ENCODE measurements at places on chromosomes 3 and 15.

- no peak for DNase-seq
These were observed 817.0 kb downstream of the TUSC7 start for GRCh38 chr3:117526470-117527079.

DNA sequence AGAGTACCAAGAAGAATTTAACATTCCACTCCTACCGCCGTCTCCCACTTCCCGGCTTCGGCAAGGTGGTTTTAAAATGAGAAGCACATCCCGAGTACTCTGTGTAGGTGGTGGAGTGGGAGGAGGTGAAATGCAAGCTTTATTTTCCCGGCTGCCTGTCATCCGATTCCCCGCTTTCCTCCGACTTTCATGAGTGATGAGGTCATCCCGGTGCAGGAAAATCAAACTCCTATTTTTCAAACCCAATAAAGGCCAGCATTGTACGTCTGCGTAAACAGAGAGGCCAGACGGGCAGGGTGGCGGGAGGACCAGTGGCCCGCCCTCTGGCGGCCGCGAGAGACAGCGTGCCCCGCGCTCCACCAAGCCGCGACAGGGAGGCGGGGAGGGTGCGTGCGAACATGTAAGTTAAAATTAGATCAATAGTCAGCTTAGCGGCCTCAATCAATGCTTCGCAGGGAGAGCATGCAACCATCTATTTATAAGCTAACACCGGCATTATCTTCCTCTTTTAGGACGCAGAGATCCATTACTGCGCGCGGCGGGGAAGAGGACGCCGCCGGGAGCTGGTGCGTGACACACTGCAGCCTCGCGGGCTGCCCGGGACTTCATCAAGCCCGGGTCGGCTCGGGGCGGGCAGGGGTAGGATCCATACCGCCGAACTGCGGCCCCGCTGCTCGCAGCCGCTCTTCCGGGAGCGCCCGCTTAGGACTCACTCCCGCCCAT lies 163.3 kb downstream of the CD47 start:
- peak; percentile 44 for DNase-seq

GRCh38 chr3:128296469-128297251 lies 143.4 kb downstream of the EEFSEC start:
- no peak for DNase-seq

DNA sequence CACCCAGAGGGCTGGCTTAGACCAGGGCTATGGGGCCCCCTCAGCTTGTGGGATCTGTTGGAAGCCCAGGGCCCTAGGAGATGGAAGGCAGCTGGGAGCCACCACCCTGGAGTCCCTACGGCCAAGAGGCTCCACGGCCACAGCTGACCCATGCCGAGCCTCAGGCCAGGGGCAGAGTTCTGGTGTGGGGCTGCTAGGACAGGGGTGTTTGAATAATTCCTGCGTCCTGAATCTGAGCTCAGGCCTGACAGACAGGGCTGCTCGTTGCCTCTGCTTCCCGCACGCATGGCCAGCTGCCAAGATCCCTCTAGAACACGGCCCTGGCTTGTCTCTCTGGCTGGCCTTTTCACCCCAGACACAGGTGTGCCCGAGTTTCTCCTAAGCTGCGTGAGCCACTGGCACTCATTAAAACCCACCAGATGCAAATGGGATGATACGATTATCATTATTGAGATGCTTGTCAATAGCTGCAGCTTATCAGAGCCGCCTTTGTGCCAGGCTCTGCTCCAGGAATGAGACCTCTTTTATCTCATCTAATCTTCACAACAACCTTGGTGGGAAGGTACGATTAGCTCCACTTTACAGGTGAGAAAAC lies 70.2 kb downstream of the EFCAB12 start:
- DNase-seq = no peak

GRCh38 chr3:8266730-8267131 lies 234.9 kb upstream of the LMCD1 start:
- no peak for DNase-seq

DNA sequence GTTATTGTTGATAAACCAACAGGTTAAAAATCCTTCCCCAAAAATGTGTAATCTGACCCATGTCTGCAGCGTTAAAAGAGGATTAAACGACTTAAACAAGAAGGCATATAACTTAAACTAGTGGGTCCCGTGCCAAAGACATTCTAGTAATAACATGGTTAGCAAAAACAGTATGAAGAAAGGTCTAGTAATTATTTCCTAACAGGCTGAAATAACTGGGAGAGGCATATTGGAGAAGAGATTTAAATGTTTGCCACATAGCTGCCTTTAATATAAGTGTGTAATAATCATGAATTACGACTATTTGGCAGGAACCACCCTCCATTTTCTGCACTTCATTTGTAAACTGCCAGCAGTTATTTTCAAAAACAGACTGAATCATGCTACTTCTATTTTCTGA lies 67.7 kb upstream of the CSPG5 start:
- no peak for DNase-seq

DNA sequence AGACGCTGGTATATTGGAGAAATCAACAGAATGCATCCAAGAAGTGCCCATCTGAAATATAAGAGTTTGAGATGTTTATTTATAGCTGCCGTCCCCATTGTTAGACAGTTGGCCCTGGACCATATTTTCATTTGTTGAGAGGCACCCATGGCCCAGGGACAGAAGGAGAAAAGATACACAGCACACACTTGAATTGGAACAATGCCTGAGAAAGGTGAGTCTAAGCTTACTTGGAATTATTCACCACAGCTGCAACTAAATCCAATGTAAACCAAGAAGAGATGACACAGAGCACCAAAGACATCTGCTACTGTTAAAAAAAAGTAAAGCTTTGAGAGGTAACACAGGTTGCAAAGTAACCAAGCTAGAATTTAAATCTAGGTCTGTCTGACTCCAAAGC lies 525.5 kb upstream of the NAALADL2 start:
- DNase-seq = no peak

GRCh38 chr15:97728791-97729190 lies 231.7 kb upstream of the ARRDC4 start:
- DNase-seq = no peak

DNA sequence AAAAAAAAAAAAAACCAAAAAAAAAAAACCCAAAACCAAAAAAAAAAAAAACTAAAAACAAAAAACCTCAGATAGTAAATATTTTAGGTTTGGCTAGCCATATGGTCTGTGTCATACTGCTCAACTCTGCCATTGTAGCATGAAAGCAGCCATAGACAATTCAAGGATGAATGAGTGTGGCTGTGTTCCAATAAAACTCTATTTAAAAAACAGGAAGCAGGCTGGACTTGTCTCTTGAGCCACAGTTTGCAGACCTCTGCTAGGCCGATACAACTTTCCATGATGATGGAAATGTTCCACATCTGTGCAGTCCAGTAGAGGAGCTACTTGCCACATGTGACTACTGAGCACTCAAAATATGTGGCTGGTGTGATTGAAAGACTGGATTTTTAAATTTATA lies 11.1 kb downstream of the EFCAB12 start:
- DNase-seq = no peak

DNA sequence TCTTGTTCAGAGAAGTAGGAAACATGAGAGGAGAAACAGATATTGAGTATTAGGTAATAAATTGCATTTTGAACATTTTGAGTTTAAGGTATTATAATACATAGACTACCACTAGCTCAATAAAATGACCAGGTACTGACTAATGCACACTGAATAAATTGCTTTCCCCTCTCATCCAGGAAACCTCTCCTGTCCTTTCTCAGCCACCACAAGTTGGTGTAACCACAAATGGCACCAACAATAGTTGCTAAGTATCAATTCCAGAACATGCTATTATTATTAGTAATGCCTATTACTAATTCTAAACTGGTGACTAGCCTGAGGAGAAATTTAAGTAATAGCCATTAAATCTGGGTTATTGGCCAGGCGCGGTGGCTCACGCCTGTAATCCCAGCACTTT lies 47.3 kb upstream of the XRN1 start:
- no peak for DNase-seq

- no peak for DNase-seq
These were observed 606.7 kb upstream of the MDFIC2 start for GRCh38 chr3:70919091-70919490.

All from stimulated activated CD8-positive, alpha-beta memory T cell treated with anti-CD3 and anti-CD28 coated beads, Interleukin-15, amount 100 ng/mL, for 1 hour (primary cell).